ENCODE measurements at places on chromosomes 5 and 9.

GRCh38 chr9:75088646-75089372 lies 495 bp downstream of the OSTF1 start:
- DNase-seq: no peak

GRCh38 chr5:881551-881935 lies 11.1 kb downstream of the BRD9 start:
- DNase-seq: no peak

DNA sequence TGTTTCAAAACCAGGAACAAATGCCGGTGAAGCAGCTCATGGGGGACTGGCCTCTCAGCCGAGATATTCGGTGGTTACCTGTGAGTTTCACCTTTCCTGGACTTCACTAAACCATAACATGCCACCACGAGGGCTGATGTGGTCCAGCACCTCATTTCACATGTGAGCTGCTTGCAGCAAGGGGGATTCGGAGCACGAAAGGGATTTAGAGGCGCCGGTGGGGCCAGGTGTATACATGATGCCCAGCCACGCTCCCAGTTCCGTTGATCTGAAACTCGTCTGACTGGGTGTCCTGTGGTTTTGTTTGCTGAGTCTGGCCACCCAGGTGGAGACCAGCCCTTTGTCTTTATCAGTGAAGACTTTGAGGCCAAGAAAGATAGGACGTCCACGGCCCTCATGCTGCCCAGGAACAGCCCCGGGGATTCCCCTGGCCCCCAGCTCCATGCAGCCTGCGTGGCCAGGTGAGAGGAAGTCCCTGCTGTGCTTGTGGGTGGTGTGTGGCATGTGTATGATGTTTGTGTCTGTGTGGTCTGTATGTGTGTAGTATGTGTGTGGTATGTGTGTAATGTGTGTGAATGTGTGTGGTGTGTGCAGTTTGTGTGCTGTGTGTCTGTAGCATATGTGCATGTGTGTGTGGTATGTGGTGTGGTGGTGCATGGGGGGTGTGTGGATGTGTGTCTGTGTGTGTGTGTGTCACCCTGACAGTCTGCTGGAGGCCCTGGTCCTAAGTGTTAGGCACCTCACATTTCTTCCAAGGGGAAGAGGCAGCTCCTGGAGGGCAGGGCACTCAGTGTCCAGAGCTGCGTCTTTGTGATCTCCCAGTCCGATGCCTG lies 23.4 kb downstream of the PHF2 start:
- DNase-seq: no peak

DNA sequence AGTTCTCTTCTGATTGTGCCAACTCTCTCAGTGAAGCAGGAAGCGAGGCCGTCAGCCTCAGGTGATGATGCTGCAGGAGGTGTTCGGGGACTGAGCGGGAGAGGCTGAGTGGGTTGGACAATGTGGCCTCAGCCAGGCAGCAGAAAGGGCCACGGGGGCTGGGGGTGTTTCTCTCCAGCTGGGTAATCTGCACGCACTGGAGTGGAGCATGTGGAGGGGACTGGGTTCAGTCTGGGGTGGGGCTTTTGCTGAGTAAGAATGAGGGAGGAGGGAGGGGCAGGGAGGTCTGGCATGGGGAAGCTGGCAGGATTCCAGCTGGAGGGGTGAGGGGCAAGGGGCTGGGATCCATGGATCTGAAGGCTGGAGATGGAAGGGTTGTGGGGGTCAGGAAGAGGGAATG lies 60.8 kb upstream of the PHYKPL start:
- no peak for DNase-seq

DNA sequence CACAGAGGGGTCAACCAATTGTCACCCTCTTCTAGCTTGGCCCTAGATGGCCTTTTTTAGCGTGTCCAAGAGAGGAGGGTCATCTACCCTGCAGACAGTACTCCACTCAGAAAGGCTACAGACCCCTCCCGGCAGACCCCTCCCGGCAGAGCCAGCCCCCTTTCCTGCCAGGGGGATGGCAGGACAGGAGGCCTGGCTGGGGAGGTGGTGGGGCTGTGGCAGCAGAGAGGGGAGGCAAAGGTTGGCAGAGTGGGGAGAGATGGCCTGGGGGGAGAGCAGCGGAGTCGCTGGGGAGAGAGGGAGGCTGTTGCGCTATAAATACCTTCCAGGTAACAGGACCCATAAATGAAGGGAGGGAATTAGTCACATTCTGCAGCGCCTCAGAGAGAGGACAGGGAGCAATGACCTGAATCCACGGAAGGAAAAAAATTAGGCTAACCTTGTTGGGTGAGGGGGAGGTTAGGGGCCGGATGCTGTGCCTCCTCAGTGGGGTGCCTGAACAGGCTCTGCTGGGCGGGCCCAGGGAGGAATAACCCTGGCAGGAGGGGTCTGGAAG lies 32.9 kb upstream of the PSD2 start:
- no peak for DNase-seq

GRCh38 chr5:75675783-75676182 lies 41.5 kb downstream of the POC5 start:
- DNase-seq: no peak

DNA sequence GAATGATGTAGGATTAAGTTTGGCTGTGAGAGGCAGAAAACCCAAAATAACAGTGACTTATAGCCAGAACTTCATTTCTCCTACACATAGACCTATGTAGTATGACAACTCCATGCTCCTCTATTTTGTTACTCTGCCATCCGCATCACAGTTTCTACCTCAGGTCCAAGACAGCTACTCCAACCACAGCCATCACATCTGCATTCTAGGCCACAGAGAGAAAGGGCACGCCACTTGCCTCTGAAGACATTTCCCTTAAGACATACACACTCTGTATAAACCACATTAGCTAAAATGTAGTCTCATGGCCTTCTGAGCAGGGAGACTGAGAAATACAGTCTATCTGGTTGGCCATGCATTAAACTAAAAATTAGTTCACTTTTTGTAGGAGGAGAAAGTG lies 10.0 kb downstream of the SPINK4 start:
- no peak for DNase-seq

DNA sequence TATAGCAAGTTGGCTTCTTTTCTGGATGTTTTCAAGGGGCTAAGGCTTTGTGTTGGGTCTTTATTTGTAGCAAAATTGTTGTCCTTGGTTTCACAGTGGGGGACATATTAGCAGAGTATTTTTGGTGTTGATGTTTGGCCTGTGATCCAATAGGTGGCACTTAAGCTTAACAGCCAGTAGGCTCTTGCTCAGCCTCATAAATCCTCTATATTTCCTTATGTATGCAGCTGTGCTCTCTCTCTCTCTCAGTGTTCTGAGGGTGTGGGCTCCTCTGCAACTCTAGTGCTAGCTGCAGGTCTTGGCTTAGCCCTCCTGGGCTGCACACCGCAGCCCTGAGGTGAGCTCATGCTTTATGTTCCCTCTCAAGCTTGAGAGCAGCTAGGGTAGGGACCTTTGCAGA lies 195.0 kb upstream of the GHR start:
- no peak for DNase-seq

All from CD4-positive, alpha-beta T cell treated with Interleukin-15 for 4 hours (primary cell).